NCI-H510A treated with DMSO at 0.1 percent for 48 hours (cell line): ENCODE measurements at places on chromosomes 7 and 10.
A peak's percentile ranks its signal among the peaks of the same experiment; 100 is the strongest.

GRCh38 chr10:26214551-26215395 is 1.8 kb upstream of the GAD2 start:
- DNase-seq, result no peak

GRCh38 chr7:28711114-28711513 is 247.0 kb downstream of the TRIL start:
- DNase-seq, result no peak

GRCh38 chr7:14637968-14638367 is 264.6 kb downstream of the DGKB start:
- no peak for DNase-seq

GRCh38 chr10:80163741-80164341 is 31.3 kb downstream of the PLAC9 start:
- DNase-seq, result no peak

GRCh38 chr10:49290131-49290530 is 8.8 kb upstream of the C10orf71 start:
- DNase-seq, result no peak

DNA sequence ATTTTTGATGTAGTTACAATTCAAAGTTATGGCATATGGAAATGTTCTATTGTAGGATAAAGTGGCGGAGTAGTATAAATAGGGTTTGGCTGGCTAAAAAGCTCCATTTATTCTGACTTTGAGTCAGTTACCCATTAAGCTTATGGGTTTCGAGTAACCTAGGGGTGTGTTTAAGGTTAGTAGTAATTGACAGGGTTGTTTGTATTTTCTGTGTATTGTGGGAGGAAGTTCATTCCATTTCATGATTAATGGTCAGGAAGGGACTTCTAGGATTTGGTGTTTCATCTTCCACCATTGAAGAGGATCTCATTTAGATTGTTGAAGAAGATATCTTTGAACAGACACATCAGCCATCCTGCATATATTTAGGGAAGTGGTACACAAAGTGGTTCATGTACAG is 75.0 kb downstream of the BICC1 start:
- no peak for DNase-seq

- no peak for DNase-seq
Observed at GRCh38 chr10:101070098-101070497, 8.3 kb downstream of the KAZALD1 start.

- DNase-seq, result no peak
Observed at GRCh38 chr10:111295788-111296187, 219.0 kb downstream of the ADRA2A start.

DNA sequence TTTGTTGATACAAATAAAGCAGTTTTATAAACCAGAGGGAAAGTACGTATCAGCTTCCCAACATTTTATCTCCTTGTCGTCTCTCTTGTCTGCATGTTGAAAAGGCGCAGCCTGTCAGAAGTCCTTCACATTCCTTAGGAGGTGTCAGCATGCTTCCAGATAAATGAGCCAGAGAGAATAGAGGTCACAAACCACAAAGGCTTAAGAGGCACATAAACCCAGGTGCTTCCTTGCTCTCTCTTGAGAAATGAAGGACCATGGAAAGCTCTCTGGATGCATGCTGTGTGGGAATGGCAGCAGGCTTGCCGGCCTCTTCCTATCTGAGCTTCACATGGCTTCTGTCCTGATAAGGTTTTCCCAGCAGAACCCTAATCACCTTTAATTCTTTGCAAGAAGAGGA is 448.5 kb downstream of the XPNPEP1 start:
- no peak for DNase-seq

DNA sequence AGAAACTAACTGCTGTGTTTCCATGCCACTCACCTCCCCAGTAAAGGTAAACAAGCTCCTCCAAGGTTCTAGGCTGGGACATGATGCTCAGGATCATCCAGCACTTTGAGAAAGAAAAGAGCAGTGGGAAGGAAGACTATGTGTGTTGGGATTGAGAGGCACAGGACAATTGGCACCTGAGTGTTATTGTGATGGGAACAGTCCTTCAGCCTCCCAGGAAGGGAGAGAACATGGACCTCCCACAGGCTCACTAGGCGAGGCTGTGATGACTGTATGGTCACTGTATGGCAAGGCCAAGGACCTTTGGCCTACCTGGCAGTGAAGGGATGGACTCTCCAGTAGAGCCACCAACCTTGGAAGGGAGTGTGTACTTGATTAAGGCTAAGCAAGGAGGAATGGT is 123.2 kb upstream of the UNC5B start:
- no peak for DNase-seq

DNA sequence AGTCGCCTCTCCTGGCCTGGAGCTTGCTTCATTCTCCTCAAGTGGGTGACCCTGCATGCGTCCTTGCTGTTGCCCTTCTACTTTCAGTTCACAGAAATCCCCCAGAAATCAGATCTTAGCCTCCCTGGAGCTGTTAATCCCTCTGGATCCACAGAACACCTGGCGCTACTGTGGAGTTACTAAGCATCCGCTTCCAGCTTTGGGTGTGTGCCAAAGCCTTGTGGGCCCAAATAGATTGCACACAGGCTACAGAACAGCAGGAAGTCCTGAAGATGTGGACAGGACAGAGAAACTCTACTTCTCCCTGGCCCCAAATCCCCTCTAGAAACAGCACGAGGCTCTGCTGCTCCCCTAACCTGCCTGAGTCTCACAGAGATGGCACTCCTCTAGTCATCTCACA is 36.6 kb upstream of the PDLIM1 start:
- peak; percentile 86 for DNase-seq

DNA sequence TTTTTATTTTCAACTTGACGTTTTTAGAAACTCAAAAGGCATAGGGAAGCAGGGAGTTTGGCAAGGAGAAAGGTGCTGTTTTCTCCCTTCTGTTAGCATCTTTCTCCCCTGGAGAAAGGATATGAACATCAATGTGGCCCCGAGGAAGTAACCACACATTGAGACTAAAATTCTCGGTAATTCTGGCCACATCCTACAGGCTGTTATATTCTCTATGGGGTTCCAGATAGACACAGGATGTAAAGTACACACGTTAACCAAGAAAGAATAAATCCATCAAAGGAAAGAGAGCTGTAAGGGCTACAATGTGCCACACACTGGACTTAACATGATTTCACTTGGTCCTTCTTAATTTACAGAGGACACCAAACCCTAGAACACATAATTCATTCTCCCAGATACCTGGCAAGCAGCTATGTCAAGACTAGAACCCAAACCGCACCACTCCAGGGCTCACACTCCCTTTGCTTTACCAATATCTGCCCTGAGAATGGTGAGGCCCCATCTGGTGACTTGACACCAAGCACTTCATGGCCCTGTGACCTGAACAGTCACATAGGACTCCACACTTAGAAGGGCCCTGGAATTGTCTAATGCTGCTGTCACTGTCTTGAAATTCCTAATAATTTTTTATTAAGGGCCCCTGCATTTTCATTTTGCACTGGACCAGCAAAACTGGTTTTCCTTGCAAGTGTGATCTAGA is 73.9 kb downstream of the PRLHR start:
- no peak for DNase-seq

- DNase-seq, result no peak
Observed at GRCh38 chr7:149292462-149292823, 30.4 kb downstream of the ZNF783 start.

GRCh38 chr10:47190301-47190700 is 109.7 kb upstream of the GDF10 start:
- DNase-seq, result no peak
